ENCODE measurements at places on chromosomes 1 and 21.

DNA sequence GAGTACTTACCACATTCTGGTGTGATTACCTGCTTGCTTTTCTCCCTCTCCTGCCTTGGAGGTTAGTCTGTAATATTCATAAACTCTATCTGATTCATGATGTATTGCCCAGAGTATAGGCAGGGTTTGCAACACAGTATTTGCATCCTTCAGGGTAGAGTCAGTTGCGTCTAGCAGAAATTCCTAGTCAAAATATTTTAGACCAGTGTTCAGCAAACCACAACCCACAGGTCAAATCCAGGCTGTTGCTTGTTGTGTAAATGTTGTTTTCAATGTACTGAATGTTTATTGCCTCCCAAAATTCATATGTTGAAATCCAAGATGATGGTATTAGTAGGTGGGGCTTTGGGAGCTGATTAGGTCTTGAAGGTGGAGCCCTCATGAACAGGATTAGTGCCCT is 82.9 kb downstream of the NGF start:
- DNase-seq: peak; percentile 91

DNA sequence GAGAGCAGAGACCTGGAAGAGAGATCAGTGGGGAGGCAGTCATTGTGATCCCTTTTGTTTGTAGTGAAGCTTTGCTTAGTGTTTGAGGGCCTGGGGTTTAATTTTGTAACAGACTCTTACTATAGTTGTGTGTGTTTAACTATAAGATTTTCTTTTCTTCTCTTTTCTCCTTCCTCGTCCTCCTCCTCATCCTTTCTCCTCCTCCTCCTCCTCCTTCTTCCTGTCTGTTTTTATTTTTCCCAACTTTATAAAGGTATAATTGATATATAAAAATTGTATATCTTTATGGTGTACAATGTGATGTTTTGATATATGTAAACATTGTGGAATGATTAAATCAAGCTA is 71.2 kb upstream of the MACF1 start:
- DNase-seq: no peak

- no peak for DNase-seq
Observed at GRCh38 chr1:11057477-11057876, 2.3 kb downstream of the SRM start.

DNA sequence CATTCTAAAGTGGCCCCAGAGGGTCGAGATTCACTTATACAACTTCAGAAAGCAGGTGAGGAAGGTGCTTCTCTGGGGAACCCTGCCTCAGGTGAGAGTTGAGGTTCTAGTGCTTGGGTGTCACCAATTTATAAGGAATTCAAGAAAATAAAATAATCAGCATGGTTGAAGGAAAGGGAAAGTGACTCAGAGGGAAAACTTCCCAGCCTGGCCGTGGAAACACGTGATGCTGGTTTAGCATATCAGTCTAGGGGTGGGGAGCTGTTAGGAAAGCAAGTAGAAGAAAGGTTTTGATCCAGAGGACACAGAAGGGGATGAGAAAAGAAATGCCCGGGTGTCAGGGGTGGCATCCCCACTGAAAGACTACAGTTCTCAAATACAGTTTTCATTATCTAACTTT is 37.7 kb upstream of the TMEM125 start:
- DNase-seq: peak; percentile 67

- DNase-seq: peak; percentile 86
Observed at GRCh38 chr1:45892068-45892785, 88.8 kb downstream of the MAST2 start.

GRCh38 chr1:42321731-42322130 is 13.3 kb downstream of the FOXJ3 start:
- DNase-seq: no peak

- peak; percentile 93 for DNase-seq
Observed at GRCh38 chr1:1318131-1318652, 6.3 kb downstream of the INTS11 start.

- no peak for DNase-seq
Observed at GRCh38 chr1:210405316-210405715, 76.6 kb downstream of the HHAT start.

DNA sequence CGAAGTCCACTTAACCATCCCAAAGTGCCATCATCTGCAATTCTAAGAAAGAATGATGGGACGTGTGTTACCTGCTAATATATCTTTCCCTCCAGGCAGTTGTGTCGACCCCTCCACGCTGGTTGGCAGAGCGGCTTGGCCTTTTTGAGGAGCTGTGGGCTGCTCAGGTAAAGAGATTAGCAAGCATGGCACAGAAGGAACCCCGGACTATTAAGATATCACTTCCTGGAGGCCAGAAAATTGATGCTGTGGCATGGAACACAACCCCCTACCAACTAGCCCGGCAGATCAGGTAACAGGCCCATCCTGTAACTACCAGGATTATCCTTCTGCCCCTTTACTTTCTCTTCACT is 520 bp downstream of the TARS2 start:
- DNase-seq: no peak

- no peak for DNase-seq
Observed at GRCh38 chr1:178642282-178642681, 82.8 kb upstream of the RALGPS2 start.

DNA sequence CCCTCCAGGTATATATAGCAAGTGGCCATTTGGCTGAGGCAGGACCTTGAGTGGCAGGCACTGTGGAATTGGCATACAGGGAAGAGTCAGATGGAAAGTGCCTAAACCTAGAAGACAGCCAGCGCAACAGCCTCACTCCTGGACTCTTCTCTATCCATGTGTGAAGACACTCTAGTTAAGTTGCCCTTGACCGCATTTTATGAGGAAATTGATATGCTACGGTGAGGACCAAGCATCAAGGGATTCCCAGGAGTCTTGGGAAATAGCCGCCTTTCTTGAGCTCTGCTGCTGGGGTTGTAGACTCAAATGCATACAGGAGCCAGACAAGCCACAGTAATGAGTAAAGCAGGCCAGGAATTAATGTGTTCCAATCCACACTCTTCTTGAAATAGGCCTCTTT is 145.9 kb upstream of the KAZN start:
- DNase-seq: no peak

DNA sequence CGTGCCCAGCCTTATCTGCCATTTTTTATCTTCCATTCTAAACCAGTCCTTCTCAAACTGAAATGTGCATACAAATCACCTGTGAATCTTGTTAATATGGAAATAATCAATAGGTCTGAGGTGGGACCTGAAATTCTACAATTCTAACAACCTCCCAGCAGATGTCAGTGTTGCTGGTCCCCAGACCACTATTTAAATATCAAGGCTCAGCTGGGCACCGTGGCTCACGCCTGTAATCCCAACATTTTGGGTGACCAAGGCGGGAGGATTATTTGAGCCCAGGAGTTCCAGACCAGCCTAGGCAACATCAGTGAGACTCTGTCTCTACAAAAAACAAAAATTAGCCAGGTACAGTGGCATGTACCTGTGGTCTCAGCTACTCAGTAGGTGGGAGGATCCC is 4.1 kb downstream of the UQCRHL start:
- no peak for DNase-seq

DNA sequence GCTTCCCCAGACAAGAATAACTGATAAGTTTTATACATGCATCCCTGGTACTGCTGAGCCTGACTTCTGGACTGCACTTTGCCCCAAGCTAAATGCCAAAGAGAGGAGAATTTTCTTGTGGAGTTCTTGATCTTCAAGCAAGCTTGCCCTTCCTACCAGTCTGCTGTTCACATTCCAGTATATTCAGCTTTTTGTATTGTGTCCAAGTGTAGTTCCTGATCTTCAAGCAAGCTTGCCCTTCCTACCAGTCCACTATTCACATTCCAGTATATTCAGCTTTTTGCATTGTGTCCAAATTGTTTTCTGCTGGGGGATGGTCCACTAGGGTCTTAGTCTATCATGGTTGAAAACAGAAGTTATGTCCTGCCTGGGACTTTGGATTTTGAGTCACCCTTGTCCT is 894 bp upstream of the TSEN15 start:
- DNase-seq: no peak

- DNase-seq: no peak
Observed at GRCh38 chr1:230818367-230818766, 50.0 kb downstream of the C1orf198 start.

DNA sequence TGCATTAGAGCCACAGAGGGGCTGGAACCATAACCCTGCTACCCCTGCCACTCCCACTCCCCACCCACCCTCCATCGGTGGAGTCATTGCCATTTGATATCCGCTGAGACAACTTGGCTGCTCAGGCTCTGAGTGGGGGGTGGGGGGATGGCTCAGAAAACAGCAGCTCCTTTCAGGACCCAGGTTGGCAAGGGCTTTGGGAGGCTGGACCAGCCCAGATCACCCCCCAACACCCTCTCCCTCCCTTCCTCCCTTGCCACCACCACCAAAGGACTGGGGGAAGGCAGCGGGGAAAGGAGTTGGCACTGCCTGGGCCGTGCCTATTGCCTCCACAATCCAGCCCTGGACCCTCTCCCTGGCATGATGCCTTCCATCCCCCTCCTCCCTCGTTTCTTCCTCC is 1.7 kb downstream of the KCNJ10 start:
- DNase-seq: no peak

DNA sequence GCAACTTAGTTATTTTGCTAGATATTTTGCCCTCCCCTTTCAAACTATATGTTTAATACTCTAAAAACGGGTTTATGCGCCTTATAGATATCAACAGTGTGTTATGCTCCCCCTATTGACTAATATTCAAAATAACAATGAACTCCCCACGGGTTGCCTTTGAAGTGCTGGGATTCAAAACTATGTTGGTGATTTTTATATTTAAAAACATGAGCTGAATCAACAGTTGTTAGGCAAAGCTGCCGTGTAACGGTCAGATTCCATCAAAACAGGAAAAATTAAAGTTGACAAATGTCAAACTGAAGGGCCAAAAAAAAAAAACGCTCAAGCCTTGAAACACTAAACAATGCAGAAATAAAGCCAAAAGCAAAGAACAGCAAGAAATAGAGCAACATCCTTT is 2.5 kb downstream of the TGFBR3 start:
- DNase-seq: peak; percentile 56

DNA sequence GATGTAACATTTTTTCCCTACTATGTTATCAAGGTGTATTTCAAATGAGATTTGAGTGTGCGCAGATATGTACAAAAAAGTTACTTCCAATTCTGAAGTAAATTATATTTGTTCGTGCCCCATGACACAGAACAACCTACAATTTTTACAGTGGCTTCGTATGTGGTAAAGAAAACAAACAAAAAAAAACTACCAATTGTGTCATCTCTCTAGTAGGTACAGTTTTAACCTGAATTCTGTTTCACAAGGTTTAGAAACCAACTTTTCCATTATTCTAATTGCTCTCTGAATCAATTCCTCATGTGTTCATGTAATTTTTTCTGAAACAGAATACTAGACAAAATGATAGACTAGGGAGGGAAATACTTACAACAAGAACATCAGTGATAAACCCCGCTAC is 7.4 kb downstream of the SCAF4 start:
- DNase-seq: no peak

DNA sequence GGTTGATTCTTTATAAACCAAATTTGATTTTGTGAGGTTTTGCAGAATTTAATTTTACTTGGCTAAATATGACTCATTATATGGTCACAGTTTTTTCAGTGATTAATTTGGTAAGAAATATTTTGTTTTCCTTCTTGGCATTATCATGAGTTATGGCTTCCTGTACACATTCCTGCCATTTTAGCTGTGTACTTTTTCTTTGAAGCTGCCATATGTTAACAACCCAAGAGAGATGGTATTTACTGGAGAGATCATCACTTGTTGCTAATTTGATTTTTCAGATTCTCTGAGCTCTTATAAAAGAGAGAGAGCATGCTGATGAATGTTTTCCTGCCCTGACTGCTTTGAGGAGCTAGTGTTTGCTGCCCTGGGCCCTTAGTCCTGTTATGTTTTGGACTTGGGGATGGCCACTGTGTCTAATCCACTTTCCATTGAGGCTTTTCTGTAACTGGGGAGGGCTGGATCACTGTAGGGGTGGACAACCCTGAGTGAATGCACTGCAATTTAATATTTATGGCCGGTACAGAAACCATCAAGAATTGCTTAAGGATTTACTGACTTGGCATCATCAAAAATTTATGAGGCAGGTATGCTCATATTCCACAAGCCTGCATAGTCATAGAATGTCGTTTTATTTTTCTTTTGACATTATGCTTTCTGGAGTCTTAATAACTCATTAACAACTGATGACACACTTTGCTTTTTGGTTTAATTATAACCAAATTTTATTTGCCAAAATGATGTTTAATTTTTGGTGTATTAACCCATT is 200.9 kb downstream of the DISC1 start:
- peak; percentile 75 for DNase-seq

DNA sequence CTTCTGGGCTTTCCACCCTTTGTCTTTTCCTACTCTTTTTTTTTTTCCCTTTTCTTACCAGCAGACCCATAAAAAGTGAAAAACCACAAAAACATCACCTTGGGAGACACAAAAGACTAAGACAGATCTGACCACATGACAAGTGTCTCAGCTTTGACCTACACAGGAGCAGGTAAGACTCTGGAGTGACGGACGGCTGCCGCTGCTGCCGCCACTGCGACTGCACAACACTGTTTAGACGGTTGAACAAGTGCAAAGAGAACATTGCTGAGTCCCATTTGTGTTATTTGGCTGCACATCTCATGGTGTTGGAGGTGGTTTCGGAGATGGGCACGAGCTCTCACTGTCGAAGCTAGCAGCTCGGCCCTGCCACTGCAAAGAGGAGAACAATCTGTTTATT is 62.0 kb downstream of the SYT6 start:
- no peak for DNase-seq

GRCh38 chr21:44438531-44439210 is 16.6 kb upstream of the LRRC3 start:
- DNase-seq: peak; percentile 10

All from fibroblast of villous mesenchyme (primary cell).